ENCODE measurements at places on chromosomes 5 and 9.

DNA sequence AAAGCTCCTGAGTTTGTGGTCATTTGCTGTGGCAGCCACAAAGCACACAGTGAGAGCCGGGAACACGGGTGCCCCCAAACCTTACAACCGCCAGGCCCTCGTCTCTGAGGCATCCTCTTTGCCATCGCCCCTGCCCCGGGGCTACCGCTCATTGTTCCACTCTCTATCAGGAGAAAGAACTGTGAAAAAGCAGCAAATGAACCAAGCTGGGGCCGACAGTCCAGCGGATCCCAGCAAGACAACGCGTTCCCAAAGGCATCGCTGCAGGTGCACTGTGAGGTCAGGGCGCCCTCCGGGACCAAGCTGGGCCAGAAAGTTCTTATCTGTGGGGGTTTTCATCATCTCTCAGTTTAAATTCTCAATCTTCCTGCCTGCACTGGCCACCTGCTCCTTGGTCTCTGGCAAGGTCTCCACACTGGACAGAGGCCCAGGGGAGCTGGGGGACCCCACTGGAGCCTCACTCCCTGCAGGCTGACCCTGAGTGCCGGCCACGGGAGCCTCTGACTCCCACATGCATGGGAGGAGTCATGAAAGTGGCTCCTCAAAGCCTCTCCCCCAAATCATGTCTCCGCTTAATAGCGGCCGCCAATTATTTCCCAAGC is 32.1 kb downstream of the VAV2 start:
- DNase-seq: no peak

DNA sequence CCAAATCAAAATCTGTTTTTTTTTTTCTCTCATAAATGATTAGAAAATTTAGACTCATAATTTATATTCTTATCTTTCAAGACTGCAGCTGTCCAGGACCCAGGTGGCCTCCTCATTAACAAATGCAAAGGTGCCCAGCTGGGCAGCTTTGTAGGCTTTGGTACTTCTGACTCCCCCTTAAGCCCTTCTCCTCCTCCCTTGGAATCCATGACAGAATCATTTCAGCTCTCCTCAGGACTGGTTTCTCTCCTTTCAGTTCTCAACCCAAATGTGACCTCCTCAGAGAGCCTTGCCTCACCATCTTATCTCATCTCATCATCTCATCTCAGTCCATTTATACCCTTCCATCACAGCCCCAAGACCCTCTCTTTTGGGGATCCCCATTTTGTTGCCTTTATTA is 221.7 kb downstream of the KIAA0825 start:
- no peak for DNase-seq

DNA sequence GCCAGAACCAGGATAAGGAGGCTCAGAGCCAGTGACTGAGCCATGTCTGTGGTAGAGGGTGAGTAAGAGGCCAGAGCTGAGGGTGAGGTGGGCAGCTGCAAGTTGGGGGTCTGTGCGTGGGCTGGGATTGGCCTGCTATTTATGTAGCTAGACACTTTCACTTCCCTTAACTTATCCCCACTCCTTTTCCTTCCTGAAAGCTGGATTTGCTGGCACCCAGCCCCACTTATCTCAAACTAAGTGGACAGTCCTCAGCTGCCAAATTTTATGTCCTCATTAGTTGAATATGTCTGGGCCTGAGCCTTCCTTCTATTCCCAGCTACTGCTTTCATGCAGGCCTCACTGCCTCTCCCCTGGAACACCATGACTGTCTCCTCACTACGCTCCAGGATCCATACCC is at the start of gene CCL21:
Gene CCL21, minus strand, starts transcription at position 114 of the 400 bp plus-strand sequence. Its CDS starts 70 bp downstream, at position 44.
- no peak for DNase-seq

GRCh38 chr5:4044881-4045280 is 449.2 kb downstream of the IRX1 start:
- DNase-seq: no peak

GRCh38 chr5:53448851-53449250 is 31.6 kb upstream of the FST start:
- no peak for DNase-seq

DNA sequence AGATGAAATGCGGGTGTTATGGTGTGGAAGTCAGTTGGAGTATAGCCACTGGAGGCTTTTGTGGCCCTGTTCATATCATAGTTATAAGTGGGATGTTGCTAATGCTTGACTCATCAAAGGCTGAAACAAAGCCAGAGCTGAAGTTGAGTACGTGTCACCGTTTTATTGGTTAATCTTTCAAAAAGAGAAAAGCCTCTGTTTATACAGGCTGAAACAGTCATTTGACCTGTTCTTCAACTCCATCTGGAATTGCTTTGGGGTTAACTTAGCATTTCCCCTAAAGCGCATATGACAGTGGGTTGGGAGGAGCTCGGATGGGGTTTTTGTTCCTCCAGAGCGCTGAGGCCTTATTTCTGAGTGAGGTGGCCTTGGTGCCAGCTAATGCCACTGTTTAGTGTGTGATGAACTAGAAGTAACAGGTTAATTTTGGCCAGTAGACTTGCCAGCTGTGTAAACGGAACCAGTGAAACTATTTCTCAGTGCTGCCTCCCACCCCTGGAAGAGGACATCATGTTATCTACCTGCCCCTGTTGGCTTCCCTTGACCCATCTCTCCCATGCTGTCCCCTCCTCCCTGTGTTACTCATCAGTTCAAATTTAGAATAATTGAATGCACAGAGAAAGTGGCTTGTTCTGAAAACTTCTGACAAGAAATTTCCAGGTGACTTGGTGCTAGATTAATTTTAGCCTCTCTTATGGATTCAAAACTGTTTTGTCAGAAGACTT is 34.2 kb downstream of the MTAP start:
- DNase-seq: no peak

GRCh38 chr5:94184870-94185269 is 433.5 kb downstream of the KIAA0825 start:
- DNase-seq: no peak

- no peak for DNase-seq
Measured at GRCh38 chr5:165497707-165498106, 1992.3 kb downstream of the MAT2B start.

DNA sequence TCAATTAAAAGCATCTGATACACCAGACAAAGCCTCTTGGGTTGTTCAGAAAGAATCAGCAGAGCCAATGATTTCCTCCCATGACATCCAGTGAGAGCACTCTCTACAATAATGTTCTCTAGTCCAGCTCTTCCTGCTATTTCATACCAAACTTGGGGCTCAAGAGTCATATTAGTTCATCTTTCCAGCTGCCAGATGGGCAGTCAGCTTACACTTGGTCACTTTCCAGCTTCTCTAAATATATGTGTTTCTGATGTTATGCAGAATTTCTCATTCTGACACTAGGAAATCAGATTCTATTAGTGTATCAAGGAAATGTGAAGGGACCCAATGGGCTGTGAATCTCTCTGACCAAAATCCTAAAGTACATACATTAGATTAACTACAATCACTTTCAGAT is 148.9 kb downstream of the ENC1 start:
- DNase-seq: no peak

DNA sequence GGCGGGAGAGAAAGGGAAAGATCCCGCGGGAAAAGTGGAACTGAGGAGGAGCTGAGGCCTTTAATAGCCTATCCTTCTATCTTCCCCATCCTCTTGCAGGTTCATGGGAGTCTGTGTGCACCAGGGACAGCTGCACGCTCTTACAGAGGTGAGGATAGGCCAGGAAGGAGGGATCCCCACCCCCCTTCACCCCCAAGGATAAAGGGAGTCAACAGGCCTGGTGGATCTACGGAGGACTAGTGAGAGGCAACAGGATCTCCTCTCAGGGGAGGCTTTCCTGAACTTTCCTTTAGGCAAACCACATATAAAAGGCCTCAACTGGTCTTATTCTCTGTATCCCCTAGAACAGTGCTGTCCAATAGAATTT is 1.1 kb downstream of the TESK1 start:
- DNase-seq: no peak
